HEK293T (cell line): ENCODE measurements at places on chromosomes 12 and 14.

DNA sequence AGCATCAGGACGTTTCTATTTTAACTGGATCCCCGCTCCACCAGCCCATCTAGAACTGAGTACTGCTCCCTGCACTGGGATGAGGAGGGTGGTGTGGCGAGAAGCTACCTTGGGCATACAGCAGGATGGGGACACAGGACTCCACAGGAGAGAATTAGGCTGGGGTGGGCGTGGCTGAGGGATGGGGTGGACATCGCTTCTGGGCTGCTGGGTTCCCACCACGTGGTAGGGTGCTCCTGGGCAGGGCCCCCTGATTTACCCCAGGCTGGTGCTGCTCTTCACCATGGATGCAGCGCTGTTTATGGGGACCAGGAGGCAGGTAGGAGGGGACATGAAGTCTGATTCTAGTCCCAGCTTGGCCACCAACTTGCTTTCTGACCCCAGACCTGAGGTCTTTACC is 41.9 kb downstream of the VDR start:
- DNase-seq, result no peak

DNA sequence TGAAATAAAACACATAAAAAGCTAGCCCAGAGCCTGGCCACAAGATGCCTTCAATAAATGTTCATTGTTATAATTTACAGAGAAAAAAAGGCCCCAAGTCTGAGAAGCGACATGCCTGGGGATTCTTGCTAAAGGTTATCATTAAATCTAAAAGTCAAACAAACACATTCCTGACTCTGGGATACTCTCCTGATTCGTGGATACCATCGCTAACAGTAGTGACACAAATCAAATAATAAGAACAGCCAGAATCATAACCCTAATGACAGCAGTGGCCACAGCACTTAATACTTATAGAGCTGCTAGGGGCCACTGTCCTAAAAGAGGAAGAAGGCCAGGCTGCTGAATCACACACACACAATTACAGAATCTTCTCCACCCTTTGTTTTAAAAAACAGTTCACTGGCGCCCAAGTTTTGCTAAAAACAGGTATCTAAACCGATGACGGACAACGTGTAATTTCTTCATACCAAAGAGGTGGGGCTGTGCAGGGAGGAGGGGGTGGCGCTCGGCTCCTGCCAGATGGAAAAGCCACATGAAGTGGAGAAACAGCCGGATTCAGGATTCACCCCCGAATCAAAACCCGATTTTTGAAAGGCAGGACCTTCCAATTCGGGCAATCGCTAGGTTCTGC is 1.2 kb downstream of the CLIP1 start:
- DNase-seq, result peak; percentile 30

GRCh38 chr12:104721039-104721405 is 237.1 kb downstream of the SLC41A2 start:
- DNase-seq, result no peak

- DNase-seq, result no peak
Measured at GRCh38 chr14:68312884-68313610, 479.8 kb downstream of the ZFP36L1 start.
